Activated CD8-positive, alpha-beta memory T cell treated with anti-CD3 and anti-CD28 coated beads for 1 hour (primary cell): ENCODE measurements at places on chromosomes 12 and 14.
A peak's percentile ranks its signal among the peaks of the same experiment; 100 is the strongest.

DNA sequence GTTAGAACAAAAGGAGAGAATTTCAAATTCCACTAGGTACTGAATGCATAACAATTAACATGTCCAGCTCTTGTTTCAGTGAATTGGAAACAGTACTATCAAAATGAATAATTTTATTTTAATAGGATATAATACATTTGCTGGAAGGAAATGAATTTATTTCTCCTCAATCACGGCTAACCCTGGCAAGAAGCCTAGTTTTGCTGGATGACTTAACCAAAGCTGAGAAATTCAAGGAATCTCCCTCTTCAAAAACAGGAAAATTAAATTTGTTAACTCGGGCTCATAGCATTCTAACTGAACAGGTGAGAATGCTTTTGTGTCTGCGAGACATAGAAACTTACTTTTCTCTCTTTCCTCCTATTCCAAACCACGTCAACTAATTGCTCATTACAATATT, 163.5 kb upstream of the NEDD1 start:
- no peak for DNase-seq

DNA sequence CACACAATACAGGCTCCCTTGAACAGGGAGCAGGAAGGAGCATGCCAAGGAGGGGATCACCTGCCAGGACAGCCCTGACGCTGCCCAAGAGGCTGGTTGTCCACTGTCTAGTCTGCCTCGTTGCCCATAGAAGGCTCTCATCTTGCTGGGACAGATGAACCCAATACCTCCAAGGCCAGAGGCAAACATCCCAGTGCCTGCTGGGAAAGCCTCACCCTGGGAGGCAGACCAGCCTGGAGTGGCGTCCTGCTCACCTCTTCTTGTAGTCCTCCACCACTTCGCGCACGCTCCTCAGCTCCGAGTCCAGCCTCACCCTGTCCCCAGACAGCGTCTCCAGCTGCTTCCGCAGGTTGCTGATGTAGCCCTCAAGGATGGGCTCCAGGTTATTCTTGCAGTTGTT, 2.4 kb downstream of the KRT73 start:
- no peak for DNase-seq

DNA sequence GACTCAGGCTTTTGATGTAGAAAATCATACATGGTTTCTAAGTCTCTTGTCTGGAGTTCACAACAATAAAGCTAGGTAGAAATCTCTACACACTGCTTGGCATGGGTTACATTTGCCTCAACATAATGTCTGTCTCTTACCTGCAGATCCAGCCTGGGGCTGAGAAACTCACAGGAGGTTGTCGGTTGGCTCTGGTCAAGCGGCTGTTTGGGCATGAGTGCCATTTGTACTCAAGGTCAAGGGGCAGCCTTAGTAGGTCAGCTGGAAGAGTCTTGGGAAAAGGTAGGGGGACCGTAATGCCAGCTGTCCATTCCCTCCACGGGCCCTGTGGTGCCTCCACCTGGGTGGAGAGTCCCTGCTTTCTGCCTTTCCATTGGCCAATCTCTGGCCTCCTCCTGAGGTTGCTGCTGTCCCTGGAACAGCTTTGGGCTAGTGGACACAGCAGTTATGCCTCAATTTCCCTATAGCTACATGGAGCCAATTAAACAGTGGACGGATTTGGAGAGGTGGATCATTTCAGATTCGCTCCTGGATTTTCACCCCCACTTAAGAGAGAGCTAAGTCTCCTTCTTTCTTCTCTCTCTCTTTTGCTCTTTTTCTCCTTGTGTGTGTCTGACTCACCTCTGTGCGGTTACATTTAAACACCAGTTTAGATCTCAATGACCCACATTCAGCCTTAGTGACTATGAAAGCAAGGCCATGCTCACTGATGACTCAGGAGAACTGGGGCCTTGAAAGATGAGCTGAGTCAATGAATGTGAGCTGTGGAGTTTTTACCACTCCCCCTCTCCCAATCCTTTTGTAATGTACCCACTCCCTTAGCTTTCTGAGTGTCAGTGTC, 132.8 kb upstream of the HIF1A start:
- DNase-seq: no peak

GRCh38 chr14:33451211-33451610, 499.7 kb downstream of the EGLN3 start:
- no peak for DNase-seq

DNA sequence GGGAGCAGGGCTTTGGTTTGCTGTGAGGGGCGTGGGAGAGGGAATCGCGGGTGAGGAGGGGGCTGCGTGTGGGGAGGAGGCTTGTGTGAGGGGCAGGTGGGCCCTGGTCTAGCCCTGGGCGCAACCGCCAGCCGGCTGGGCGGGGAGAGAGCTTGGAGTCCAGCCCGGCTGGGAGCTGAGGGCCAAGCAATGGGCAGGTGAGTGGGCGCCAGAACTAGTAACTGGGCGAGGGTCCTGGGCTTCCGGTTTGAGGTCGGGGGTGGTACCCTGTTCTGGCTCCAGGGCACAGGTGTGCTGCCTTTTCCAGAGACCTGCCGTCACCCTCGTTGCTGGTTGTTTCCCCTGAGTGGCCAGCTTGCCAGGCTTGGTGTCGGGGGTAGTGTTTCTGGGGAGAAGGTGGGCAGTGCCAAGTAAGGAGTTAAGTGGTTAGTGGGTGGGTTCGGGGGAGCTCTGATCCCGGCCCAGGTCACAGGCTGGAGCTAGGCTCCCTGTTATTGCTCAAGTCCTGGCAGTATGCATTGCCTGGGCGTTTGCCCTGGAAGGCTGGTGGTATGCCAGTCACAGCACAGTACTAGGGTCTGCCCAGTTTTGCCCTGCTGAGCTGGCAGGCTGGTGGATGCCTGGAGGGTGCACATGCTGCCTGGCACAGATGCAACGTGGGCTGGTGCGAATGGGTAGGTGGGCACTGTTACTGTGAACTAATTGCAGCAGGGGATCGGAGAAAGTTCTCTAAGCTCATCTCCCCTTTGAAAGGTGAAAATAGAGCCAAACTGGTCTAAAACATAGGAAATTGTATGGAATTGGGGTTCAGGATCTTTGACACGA, 683 bp downstream of the CIPC start:
- no peak for DNase-seq

DNA sequence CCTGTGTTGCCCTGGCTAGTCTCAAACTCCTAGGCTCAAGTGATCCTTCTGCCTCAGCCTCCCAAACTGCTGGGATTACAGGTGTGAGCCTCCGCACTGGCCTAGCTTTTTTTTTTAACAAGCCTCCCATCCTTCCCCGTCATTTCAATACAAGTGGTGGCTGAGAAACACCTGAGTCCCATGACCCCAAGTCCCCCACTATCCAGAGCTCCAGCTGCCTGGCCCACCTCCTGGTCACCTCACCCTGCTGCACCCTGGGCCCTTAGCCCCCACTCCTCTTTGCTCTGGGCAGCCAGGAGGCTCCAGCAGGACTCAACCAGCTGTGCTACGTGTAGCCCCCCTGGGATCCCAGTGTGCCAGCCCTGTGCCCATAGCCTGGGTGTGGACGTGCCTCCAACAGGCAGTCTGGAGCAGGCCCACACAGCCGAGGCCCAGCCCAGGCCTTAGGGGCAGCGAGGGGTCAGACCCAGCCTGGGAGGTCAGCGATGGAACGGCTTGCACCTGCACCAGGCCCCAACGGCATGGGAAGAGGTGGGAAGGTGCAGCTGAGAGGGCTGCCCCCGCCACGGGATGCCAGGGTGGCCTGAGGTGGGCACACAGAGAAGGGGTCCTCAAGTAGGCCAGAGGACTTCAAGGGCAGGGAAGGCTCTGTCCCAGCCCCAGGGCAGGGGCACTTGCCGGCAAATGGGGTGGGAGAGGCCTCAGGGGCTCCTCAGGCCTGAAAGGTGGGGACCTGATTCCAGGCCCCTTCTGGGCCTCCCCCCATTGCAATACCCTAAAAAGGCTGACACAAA, 6.5 kb downstream of the AHNAK2 start:
- no peak for DNase-seq

GRCh38 chr12:28159688-28160087, 30.6 kb upstream of the CCDC91 start:
- DNase-seq: no peak

GRCh38 chr14:86938320-86938719, 1054.7 kb downstream of the GALC start:
- DNase-seq: no peak

DNA sequence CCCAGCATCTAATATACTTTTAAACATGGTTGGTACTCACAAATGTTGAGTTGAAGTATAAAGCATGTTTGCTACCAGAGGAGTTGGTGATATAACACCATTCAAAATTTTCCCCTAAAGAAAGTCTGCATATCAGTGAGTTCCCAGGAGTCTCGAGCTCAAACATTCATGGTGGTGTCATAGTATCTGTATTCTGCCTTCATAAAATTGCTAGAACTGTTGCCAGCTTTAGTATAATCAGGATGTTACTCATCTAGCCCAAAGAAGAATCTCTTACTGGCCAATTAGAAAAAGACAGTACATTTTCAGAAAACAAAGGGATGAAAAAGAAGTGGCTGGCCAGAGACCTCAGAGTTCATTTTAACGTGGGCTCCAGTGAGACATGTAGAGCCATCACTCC, 374.7 kb downstream of the KCNH5 start:
- DNase-seq: no peak

DNA sequence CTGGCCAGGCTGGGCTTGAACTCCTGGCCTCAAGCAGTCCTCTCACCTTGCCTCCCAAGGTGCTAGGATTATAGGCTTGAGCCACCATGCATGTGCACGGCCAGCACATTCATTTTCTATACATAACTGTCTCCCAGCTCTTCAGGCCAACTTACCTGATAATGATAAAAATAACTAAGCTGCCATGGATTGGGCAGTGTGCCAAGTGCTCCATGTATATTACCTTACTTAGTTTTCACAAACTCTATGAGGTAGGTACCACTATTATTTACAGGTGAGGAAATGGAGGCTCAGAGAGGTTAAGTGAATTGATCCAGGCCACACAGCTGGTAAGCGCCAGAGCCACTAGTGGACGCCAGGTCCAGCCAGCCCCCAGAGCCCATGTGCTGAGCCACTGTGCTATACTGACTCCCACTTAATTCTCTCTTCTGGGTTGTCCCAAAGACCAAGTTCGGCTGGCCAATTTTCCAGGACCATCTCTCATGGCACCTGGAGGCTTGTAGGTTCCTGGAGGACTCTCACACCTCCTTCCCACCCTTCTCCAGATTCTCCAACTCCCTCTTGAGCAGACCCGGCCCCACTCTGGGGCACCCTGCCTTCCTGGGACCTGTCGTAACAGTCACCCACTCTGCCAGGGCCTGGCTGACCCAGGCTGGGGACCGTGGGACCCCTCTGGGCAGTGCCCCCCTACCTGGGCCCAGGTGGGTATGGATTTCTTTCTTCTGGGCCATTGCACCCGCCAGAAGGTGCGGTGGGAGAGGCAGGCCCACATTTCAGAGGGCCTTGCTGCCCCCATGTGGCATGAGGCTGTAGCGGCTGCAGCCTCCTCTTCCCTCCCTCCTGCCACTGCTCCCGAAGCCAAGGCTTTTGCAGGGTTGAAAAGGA, 30.2 kb upstream of the CIPC start:
- DNase-seq: peak; percentile 25

DNA sequence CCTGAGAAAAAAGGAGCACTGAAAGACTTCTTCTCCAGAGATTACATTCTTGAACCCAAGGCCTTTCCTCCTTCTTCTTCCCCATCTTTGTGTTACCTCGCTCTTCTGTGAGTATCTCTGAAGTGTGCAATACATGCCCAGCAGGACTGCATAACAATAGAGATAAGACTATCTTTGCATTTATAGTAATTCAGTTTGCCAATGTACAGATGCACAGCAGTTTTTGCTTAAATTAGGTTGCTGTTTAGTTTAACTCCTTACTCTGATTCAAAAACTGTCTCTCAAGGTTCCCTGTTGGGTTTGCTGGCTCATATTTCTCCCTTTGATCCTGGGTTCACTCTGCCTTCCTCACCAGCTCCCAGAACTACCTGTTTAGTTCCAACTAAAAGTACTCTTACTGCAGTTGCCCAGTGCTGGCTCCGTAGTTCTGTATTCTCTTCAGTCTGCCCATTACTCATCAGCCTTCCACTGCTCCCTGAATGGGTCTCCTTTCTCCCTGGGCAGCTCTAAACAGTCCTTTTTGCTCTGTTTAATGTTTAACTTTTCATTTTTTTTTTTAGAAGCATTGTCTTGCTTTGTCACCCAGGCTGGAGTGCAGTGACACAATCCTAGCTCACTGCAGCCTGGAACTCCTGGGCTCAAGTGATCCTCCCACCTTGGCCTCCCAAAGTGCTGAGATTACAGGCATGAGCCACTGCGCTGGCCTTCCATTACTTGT, 180.6 kb upstream of the CAND1 start:
- no peak for DNase-seq

- DNase-seq: no peak
Observed at GRCh38 chr12:26346736-26347135, 151.4 kb downstream of the SSPN start.

- no peak for DNase-seq
Observed at GRCh38 chr12:78696267-78696666, 168.3 kb upstream of the SYT1 start.

GRCh38 chr14:61132894-61133293, 148.2 kb downstream of the TMEM30B start:
- no peak for DNase-seq

DNA sequence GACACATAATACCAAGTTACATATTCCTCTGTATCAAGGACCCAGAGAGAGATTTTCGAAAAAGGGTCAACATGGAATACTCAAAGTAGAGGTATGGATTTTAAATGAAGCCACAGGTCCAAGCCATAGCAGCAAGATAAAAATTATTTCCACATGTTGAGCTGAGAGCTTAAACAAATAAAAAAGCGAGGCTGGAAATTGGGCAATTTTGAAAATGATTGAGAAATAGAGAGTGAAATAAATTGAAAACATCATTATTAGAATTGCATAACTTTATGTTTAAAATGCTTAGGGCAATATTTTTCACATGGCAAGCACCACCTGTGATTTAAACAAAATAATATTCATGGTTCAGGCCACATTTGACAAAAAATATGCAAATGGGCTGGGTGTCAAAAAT, 1251.0 kb upstream of the USP15 start:
- DNase-seq: no peak

- no peak for DNase-seq
Observed at GRCh38 chr12:848882-849527, 96.6 kb downstream of the WNK1 start.

DNA sequence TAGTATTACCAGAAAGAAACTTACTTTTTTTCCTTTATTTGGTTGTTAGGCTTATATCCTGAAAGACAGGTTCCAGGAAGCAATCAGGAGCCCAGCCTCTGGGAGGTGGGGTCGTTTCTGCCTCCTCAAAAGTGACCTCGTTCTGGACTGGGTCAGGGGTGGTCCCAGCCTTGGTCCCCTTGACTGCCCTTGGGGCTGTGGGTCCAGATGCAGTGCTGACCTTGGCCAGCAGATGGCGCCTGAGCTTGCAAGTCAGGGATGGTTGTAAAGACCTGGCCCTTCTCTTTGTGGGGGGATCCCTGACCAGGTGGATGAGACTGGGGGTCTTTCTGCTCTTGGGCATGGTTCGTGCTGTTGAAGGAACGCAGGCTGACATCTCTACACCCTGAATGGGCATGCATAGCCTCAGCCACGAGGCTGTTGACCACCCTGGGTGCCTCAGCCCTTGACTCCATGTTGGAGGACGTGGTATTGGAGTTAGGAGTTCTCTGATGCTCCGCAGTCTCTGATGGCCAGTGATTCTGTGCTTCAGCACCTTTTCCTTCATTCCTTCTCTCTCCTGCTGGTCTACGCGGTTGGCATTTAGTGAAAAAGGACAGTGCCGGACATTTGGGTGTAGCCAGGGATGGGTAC, 62.4 kb downstream of the ADCK1 start:
- DNase-seq: peak; percentile 39

GRCh38 chr14:30410986-30411385, 148.0 kb upstream of the G2E3 start:
- DNase-seq: no peak

- DNase-seq: no peak
Observed at GRCh38 chr14:102863381-102863780, 59.1 kb upstream of the AMN start.
